AG09309 (cell line): ENCODE measurements at places on chromosomes 7 and 10.

DNA sequence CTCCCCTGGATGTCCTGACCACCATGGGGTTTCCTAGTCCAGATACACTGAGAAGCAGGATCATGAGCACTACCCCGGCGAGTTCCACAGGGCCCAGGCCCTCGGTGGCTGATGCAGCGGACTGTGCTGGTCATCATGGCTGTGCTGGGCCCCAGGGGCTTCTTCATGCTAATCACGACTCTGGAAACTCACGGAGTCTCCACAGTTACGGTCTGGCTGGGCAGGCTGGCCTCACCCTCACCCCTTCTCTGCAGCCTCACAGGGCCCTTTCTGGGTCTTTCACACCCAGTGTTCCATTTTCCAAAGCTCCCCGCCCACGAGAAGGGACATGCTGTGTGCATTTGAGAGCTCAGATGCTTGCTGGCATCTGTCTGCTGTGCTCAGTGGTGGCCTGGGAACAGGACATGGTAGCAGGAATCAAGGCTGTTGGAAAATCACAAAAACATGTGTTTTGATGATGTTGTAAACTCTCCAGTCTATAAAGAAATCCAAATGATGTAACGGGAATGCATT lies 119.0 kb downstream of the PTPN20 start:
- DNase-seq, result no peak

- no peak for DNase-seq
Observed at GRCh38 chr10:7354330-7355047, 56.3 kb downstream of the SFMBT2 start.

DNA sequence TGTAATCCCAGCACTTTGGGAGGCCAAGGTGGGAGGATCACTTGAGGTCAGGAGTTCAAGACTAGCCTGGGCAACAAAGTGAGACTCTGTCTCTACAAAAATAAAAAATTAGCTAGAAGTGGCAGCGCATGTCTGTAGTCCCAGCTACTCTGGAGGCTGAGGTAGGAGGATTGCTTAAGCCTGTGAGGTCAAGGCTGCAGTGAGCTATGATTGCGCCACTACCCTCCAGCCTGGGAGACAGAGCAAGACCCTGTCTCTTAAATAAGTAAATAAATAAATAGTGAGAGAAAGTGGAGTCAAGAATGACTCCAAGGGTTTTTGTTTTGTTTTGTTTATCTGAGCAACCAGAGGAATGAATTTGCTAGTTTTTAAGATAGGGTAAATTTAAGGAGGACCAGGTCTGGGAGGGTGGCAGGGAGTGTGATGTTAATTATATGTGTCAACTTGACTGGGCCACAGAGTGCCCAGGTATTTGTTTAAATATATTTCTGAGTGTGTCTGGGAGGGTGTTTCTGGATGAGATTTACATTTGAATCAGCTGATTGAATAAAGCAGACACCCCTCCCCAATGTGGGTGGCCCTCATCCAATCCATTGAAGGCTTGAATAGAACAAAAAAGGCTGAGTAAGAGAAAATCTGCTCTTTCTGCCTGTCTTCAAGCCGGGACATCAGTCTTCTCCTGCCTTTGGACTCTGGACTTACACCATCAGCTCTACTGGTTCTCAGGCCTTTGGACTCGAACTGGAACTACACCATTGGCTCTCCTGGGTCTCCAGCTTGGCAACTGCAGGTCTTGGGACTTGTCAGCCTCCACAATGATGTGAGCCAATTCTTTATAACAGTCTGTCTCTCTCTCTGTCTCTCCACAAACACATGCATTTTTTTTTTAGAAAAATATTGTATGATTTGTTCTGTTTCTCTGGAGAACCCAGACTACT lies 23.5 kb downstream of the IMPDH1 start:
- DNase-seq, result no peak

DNA sequence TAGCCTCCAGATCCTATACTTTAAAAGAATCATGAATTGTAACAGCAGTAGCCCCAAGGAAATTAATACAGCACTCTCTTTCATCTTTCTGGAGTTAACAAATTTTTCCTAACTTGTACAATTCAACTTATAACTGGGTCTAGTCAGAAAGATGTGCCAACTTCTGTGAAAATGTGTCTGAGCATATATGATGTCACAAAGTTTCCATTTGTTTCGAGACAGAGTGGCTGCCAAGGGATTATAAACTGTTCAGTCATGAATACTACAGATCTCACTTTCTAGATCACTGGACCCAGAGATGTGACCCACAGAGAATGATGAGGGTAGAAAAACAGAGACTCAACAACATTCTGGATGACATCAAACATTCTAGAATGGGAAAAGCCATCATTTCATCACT lies 249.2 kb upstream of the PHF14 start:
- DNase-seq, result no peak

- DNase-seq, result no peak
Observed at GRCh38 chr10:112213836-112214235, 30.3 kb upstream of the GPAM start.

DNA sequence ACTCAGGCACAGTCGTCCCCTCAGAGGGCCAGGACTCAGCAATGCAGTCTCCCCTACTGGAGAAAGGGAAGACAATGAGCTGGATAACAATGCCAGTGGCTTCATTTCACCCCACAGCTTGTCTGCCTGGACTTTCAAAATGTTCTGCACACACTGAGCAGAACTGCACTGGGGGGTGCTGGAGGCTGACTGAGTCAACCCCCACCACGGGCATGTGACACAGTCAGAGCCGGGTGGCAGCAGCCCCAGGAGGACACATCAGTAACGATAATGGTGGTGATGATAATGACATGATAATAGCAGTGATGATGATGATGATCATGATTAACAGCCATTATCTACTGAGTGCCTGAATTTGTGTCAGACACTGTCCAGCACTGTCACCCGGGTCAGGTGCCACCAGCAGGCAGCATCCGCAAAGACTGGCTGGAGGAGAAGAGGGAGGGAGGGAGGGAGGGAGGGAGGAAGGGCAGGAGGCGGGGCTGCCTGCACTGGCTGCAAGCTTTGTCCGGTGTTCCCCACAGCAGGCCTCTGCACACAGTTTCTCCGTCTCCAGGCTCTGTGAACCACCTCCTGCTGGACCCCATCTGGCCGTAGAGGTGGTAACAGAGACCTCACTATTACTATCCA lies 67.4 kb downstream of the PLXNA4 start:
- DNase-seq, result no peak

- DNase-seq, result no peak
Observed at GRCh38 chr10:61965703-61966395, 64.3 kb downstream of the ARID5B start.
